ENCODE measurements at places on chromosomes 2 and 18.
A peak's percentile ranks its signal among the peaks of the same experiment; 100 is the strongest.

DNA sequence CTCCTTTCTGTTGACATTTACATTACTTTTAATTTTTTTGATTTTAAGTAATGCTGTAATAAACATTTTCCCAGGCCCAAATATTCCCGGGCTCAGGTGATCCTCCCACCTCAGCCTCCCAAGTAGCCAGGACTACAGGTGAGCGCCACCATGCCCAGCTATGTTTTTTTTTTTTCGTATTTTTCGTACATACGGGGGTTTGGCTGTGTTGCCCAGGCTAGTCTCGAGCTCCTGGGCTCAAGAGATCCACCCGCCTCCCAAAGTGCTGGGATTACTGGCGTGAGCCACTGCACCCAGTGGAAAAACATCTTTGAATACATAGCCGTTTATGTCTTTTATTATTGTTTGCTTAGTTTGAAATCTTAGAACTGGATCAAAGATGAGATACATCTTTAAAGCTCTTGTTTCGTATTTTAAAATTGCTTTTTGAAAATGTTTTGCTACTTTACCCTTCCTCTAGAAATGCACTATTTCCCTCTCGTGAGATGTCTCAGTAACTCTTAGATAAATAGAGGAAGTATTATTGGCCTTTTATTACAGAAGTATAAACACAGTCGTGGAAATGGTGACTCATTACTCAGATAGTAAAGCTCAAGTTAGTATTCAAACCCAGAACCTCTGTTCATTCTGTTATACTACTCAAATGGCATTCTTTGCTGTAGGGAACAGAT, 2.4 kb downstream of the SMCHD1 start:
- H3K4me1 ChIP-seq = peaks cover 43% of the 10 kb centered on the region
- H3K4me3 ChIP-seq = peak overlapping the region; percentile 96
- H3K27me3 ChIP-seq = no peaks in the 10 kb centered on the region
- H3K27ac ChIP-seq = peak overlapping the region; percentile 95
- DNase-seq = no peak

DNA sequence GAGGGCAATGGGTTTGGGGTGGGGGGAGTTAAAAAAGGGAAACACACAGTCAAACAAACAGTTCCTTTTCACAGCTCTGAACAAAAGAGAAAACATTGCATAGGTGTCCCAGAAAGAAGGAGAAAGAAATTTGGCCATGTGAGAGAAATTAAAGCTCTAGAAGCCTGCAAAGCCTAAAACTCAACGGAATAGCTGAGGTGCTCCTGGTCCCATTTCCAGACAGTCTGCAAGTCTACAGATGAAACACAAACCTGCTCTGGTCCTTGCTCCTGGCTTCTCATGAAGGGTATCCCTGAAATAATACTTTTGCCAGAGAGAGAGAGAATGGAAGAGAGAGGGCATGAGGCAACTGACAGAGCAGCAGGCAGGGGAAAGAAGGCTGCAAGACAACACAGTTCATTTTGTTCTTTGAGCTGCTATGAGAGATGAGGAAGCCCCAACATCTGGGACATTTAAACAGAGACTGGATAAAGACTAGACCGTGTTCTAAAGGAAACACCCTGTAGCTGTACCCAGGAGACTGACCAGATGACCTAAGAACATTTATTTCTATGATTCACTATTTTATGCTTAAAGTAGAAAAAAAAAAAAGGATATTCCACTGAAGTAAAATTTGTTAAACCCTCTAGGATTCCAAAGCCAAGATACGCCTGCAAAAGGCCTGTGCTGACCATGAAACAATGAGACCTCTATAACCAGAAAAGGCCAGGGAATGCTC, 57.3 kb upstream of the CYP26B1 start:
- H3K4me1 ChIP-seq = no peaks in the 10 kb centered on the region
- DNase-seq = no peak
- H3K36me3 ChIP-seq = no peaks in the 10 kb centered on the region
- no peaks in the 10 kb centered on the region for H3K27me3 ChIP-seq

- H3K27ac ChIP-seq = no peak overlapping the region
- no peak for DNase-seq
- peaks cover 59% of the 10 kb centered on the region for H3K27me3 ChIP-seq
- H3K36me3 ChIP-seq = no peaks in the 10 kb centered on the region
- H3K4me3 ChIP-seq = no peak overlapping the region
Measured at GRCh38 chr2:201879996-201880395, 73.7 kb downstream of the CDK15 start.

DNA sequence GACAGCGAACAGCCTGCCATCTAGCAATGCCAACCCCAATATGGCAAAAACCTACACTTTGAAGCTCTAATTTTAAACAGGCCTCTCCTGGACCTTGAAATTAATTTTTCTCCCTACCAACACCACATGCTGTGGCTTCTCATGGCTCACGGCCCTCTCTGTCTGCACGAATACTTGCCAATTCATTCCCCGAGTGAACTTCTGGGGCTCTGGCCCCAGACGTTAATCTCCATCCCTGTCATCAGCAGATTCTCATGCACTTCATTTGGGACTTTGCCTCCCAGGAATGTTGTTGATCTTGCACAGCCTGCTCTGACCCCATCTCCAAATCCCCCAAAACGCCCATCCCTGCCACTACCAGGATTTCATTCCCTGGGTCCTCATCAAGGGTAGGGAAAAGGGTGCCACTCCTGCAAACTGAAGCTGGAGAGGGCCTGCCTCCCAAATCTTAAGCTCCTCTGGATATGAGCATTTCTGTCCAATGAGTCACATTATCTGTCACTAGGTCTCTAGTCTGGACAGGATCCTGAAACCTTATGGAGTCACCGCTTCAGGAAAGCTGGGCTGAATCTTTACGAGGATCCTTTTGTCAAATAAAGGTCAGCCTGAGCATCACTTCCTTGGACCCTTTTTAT, 10.4 kb downstream of the FIGLA start:
- no peak for DNase-seq
- no peaks in the 10 kb centered on the region for H3K4me1 ChIP-seq
- no peaks in the 10 kb centered on the region for H3K36me3 ChIP-seq
- H3K27me3 ChIP-seq = peaks cover 29% of the 10 kb centered on the region

- H3K36me3 ChIP-seq = no peaks in the 10 kb centered on the region
- no peak for DNase-seq
- H3K27me3 ChIP-seq = peaks cover 15% of the 10 kb centered on the region
- no peak overlapping the region for H3K4me3 ChIP-seq
- H3K27ac ChIP-seq = no peak overlapping the region
Measured at GRCh38 chr2:172350839-172351479, 76.4 kb upstream of the ITGA6 start.

DNA sequence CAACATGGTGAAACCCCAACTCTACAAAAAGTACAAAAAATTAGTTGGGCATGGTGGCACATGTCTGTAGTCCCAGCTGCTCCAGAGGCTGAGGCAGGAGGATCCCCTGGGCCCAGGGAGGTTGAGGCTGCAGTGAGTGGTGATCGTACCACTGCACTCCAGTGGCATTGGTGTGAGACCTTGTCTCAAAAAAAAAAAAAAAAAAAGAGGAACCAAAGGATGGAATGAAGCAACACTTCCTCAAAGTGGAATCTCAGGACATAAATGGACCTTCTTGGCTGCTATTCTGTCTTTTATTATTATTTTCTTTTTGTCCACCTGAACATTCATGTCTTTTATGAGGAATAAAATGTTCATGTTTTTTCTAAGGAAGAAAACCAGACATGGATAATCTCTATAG, 13.7 kb downstream of the GEMIN6 start:
- no peak for DNase-seq
- no peaks in the 10 kb centered on the region for H3K4me1 ChIP-seq
- H3K27me3 ChIP-seq = no peaks in the 10 kb centered on the region

- peak; percentile 33 for DNase-seq
- peak overlapping the region; percentile 66 for H3K27ac ChIP-seq
- peak overlapping the region; percentile 49 for H3K4me3 ChIP-seq
- no peaks in the 10 kb centered on the region for H3K36me3 ChIP-seq
Measured at GRCh38 chr2:136135921-136136906, 18.3 kb upstream of the CXCR4 start.

- H3K4me1 ChIP-seq = no peaks in the 10 kb centered on the region
- no peaks in the 10 kb centered on the region for H3K36me3 ChIP-seq
- DNase-seq = no peak
- H3K4me3 ChIP-seq = no peak overlapping the region
- no peak overlapping the region for H3K27ac ChIP-seq
Measured at GRCh38 chr2:202494300-202495229, 118.4 kb downstream of the BMPR2 start.

DNA sequence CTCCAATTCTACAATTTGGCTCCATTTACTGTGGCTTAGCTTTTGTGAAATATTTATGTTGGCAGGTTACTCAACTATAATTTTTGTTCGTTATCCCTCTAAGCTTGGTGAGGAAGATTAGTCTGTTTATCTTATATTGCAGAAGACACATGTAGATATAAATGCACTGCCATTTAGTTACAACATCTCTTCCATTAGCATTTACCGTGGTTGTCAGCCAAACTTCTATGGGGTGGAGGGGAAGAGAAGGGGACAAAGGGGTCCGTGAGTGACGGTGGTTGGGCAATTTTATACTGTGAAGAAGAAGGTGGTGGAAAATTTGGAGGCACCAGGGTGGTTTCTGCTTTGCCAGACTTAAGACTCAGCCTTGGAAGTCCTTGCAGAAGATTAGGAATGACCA, 117.6 kb upstream of the CXCR4 start:
- H3K36me3 ChIP-seq = peaks cover 5% of the 10 kb centered on the region
- peaks cover 38% of the 10 kb centered on the region for H3K4me1 ChIP-seq
- no peak overlapping the region for H3K4me3 ChIP-seq
- no peak for DNase-seq
- peaks cover 6% of the 10 kb centered on the region for H3K27me3 ChIP-seq

DNA sequence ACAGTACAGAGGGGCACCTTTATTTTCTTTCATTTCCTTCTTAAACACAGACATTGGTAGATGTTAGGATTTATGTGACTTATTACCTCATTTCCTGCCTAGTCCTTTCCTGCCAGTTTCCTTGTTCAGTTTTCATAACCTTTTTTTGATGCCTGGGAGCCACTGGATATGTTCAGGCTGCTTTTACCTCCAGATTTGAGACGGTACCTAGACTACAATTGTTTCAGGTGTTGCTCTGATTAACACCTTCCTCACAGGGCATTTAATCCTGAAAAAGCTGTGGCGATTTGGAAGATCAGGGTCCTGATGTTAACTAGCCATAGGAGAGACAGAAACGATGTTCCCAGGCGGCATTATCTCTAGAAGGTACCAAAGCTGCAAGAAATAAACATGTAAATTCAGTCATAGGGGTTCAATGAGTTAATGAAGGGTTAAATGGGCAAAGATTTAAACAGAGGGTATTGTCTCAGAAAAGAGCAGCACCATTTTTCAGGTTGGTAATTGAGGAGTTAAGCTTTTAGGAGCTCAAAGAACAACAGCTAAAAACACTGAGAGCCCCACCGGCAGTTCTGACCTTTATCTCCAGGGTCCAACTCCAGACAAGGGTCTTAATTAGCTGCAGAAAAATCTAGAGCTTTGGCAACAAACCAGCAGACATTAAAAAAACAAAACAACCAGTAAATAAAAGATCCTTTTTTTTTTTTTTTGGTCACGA, 93.3 kb downstream of the HRH4 start:
- H3K36me3 ChIP-seq = no peaks in the 10 kb centered on the region
- no peak overlapping the region for H3K27ac ChIP-seq
- no peak for DNase-seq
- H3K27me3 ChIP-seq = peaks cover 4% of the 10 kb centered on the region
- H3K4me1 ChIP-seq = peaks cover 2% of the 10 kb centered on the region

- peaks cover 13% of the 10 kb centered on the region for H3K4me1 ChIP-seq
- H3K27ac ChIP-seq = no peak overlapping the region
- no peak for DNase-seq
- H3K4me3 ChIP-seq = peak overlapping the region; percentile 4
Measured at GRCh38 chr18:74356959-74357358, 41.3 kb downstream of the C18orf63 start.

DNA sequence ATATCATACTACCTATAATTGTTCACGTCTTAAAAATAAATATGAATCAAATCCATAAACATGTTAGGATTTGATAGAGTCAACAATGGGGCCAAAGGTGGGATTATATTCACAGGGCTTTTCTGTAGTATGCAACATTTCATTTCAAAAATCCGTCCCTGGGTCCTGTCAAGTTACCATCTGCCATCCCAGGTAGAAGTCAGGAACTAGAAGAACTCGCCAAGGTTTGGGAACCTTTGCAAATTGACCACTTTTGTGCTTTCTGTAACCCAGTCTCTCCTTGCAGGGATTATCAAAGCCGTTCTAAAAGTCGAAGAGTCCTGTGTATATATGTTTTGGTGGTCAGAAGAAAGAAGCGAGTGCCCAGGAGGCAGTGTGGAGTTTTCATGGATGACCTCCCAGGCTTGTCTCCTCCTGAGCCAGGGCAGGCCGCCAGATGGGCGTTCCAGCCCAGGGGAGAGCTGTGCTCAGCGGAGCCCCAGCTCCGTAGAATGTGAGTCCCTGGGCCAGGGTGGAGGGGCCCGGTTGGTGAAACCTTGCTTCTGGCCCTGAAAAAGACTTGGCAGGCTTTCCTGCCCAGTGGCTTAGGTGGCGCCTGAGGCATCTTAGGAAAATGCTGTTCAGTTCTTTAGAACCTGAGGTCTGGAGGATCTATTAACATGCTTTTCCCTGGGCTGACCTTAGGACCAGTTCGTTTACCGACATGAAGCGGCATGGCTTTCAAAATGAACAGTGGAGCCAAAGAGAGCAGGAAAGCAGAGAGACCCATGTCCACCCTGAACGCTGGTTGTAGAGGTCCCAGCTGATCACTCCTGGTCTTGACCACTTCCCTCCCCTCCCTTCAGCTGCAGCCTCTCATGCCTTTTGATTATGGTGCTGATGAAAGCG, 69.2 kb downstream of the LONRF2 start:
- no peaks in the 10 kb centered on the region for H3K36me3 ChIP-seq
- no peak overlapping the region for H3K27ac ChIP-seq
- no peaks in the 10 kb centered on the region for H3K27me3 ChIP-seq
- no peak overlapping the region for H3K4me3 ChIP-seq
- H3K4me1 ChIP-seq = peaks cover 2% of the 10 kb centered on the region
- DNase-seq = no peak

DNA sequence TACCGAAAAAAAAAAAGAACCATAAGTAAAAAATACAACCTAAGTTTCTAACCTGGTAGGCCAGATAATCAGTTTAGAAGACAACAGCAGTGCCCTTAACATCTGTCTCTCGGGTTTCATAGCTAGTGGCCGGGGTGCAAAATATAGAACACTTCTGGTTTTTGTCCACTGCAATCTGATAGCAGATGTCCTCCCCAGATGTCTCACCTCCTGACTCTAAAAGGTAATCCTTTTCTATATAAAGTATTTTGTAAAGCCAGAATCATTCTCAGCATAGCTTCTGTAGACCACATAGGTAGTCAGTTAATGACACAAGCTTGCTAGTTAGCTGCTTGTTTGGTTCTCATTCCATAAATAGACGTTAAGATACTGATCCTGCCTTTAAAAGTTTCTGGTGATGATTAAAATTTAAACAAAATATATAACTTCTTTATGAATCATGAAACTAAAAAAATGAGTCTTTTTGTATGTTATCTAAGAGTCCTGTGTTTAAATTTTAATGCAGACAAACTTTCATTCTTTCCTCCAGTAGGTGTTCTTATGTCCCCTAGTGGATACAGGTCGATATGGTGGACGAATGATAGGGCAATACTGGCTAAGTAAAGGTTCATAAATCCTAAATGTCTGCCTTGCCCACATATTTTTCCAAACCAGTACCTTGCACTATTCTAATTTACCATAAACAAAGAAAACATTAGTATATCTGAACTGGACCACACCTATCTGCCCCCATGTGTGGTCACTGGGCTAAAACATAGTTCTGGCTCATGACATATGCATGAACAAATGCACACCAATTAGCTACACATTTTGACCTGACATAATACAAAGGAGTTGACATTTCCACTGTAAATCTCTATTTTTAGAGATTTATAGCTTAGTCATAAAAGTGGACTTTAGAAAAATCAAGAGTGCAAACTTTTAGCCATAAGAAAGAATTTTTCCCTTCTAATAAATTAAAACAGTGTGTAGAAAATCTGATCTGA, 171.0 kb downstream of the SRBD1 start:
- H3K27ac ChIP-seq = no peak overlapping the region
- no peak overlapping the region for H3K4me3 ChIP-seq
- H3K27me3 ChIP-seq = no peaks in the 10 kb centered on the region
- H3K36me3 ChIP-seq = peaks cover 7% of the 10 kb centered on the region
- H3K4me1 ChIP-seq = peaks cover 7% of the 10 kb centered on the region
- no peak for DNase-seq
